RCC 7860 (cell line): ENCODE measurements at places on chromosomes 5 and 9.

DNA sequence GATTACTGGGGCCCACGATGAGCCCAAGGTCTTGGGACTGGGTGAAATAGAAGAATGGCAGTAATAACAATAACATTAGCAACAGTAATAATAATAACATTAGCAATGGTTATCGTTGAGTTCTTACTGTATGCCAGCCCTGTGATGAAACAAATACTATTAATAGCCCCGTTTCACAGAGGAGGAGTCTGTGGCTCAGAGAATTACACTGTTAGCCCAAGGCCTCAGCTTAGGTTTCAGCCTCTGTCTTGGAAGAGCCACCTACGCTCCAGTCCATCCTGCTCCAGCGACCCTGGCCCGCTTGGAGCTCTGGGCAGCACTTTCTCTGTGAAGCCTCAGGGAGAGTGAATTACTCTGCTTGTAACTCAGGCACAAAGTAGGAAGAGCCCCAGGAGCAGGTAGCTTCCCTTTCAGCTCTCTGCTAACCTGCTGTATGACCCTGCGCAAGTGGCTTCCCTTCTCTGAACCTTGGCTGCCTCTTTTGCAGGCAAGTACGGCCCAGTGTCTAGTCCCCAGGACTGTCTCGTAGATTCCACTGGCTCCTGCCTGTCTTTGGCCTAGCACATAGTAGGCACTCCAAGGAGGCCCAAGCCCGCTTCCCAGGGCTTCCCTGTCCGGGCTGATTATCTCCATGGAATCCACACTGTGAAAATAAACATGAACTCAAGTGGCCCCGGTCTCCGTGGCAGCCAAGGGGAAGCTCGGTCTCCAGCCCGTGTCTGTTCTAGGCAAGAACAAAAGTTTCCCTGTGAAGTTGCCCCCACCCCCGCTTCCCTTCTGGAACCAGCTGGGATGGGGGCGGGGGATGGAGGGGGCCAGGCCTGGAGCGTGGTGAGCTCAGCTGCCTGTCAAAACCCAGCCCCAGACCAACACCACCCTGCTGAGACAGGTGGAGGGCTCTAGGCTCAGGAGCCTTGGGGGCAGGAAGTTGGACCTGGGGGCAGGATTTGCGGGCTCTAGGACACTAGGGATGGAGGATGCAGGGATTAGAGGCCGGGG is 26.2 kb upstream of the LMX1B start:
- no peak for DNase-seq

DNA sequence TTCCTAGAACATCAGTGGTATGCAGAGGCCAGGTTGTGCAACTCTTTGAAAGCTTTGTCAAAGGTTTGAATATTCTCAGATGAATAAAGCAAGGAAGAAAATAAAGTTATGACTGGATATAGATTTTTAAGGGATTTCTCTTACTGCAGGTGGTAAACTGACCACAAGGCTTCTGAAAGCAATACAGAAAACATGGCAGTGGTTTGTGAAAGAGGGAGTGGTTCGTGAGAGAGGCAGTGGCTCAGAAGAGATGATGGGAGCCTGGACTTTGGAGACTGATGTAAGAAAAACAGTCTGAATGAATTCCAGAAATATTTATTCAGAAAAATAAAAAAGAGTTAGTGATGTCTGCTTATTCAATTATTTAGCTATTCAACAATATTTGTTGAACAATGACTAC is 380.4 kb upstream of the CTNND2 start:
- no peak for DNase-seq

DNA sequence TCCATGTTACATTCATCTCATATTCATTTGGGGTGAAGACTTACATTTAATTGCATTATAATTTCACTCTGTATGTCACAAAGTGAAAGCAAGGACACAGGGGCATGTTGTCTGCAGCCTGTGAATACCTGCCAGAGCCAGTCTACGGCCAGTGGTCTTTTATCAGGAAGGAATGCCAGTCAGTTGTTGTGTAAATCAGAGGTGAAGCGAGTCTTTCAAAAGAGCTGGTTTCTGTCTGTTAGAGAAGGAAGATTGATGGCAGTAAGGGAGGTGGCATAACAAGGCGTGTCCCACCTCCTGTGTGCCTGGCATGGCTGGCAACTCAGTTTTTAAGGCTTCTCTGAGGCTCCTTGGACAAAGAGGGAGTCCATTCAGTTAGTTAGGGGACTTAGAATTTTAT is 18.1 kb upstream of the SYK start:
- DNase-seq: no peak

DNA sequence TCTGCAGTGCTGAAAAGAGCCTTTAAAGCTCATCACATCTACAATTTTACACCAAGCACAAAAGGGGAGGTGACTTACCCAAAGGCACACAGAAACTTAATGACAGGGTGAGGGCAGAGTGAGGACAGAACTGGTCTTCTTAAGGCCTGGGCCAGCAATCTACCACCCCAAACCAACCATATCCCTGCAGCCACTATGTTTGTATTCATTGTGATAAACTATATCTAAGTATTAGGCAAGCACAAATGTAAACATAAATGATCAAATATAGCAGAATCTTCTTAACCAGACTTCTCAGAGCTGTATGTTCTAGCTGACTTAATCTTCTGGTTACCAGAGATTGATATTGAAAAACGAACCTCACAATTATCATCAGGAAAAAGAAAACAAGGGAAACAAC is 47.9 kb upstream of the RNF38 start:
- DNase-seq: no peak

- no peak for DNase-seq
Observed at GRCh38 chr9:21096172-21096900, 18.6 kb upstream of the IFNB1 start.

- DNase-seq: peak; percentile 50
Observed at GRCh38 chr5:132782101-132782500, 5.1 kb upstream of the SEPTIN8 start.

DNA sequence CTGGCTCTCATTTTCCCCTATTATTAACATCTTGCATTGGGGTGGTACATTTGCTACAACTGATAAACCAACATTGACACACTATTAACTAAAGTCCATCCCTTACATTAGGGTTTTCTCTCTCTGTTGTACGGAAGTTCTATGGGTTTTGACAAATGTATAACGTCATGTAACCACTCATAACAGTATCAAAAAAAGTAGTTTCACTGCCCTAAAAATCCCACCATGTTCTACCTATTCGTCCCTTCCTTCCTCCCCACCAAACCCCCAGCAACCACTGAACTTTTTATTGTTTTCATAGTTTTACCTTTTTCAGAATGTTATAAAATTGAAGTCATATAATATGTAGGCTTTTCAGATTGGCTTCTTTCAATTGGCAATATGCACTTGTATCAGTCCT is 40.1 kb downstream of the MLLT3 start:
- DNase-seq: no peak

GRCh38 chr9:89400403-89401116 is 82.3 kb downstream of the SECISBP2 start:
- no peak for DNase-seq

- no peak for DNase-seq
Observed at GRCh38 chr9:117696154-117696553, 8.0 kb upstream of the TLR4 start.

- no peak for DNase-seq
Observed at GRCh38 chr9:78573205-78573604, 276.3 kb downstream of the PSAT1 start.

DNA sequence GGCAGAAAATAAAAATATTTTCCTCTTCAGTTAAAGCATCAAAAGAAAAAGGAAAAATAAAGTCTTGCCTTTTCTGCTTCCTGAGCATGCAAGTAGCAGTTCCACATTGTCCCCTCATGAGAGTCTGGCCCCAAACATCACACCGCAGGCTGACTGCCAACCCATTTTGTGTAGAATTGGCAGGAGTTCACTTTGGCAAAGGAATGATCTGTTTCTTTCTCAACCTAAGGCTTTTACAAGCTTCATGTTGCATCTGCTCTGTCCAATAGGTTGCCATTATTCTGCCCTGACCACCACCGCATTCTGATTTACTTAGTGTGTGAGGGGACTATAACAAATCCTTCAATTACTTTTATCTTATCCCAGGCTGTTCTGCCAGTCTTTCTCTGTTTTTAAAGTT is 249.5 kb downstream of the ISL1 start:
- DNase-seq: no peak

DNA sequence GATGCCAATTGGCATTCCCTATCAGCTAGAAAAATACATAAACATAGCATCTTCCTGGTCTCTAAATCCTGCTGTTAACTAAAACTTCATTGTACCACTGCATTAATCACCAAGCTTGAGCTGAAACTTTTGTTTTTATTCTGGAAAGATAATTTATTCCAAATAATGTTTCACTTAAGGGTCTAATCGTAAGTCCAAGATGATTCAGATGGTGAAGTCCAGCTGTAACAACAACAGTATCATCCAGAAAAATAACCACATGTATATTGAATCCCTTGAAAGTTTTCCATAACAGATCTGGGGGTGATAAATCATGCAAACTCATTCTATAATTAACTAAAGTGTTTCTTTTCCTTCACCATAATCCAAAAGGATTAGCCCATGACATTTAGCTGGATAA is 23.9 kb downstream of the RORB start:
- no peak for DNase-seq

DNA sequence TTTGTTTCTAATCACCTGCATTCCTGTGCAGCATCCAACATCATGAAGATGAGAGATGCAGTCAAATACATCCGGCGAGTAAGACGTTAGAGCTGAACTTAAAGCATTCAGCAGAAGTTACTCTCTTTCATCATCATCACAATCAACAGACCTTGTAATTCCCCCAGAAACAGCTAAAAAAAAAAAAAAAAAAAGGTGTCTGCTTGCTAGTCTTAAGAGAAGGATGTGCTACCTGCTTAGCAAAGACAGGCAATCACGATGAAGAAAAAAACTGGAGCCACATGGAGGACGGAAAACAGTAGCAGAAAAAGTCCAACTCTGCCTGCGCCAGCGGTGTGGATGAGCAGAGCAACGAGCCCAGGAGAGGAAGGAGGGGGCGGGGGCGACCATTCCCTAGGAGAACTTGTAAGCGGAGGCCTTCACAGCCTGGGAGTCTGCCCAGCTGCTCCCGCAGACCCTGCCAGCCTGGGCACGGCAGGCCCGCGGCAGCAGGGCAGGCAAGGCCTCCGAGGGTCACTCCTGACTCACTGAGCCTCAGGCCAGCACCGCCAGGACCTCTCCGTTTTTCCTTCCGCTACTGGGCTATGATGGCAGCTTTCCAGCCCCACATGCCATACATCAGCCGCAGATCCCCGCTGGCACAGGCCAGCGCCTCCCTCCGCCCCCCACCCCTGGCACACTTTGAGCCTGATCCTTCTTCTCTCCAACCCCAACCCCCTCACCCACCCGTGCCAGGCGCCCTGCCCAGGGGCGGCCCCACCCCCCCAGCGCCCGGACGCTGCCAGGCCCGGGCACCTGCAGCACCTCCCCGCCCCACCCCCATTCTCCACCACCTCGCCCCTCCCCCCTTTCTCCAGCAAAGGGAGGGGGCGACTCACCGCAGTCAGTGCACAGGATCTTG is 1.4 kb downstream of the NRG2 start:
- DNase-seq: peak; percentile 69

DNA sequence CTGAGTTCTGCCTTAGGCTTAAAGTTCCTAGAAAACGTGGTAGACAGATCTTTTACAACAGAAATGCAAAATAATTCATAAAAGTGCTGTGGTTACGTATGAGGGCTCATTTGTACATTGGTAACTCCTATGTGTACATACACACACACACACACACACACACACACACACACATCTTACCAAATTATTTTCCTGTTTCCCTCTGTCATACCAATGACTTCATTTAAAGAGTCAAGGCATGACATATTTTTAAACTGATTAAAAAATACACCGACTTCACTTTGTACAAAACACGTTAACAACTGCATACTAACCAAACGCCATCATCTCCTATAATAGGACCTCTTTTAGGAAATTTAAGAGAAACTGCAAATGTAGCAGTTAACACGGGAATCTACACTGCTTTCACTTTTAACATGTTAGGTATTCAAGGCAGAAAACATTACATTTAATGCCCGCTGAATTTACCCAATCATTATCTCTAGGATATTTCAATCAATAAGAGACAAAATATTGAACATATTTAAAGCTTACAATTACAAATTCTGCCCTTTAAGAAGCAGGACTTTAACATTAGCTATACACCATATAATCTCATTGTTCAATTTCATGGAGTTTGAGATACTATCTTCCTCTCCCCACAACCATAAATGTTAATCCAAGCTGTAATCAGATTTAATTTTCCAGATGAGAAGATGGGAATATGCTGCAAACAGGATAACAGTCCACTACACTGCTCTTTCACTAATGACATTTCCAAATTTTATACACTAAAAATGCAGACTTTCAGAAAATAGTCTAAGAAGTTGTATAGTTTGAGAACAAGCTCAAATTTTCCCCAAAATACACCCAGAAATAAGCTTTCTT is 133.1 kb downstream of the DENND1A start:
- no peak for DNase-seq

- DNase-seq: peak; percentile 4
Observed at GRCh38 chr5:84248013-84248412, 136.7 kb downstream of the EDIL3 start.

GRCh38 chr5:112412346-112412745 is 6.7 kb downstream of the EPB41L4A start:
- DNase-seq: peak; percentile 57

GRCh38 chr9:92299116-92299515 is 5.6 kb upstream of the IARS1 start:
- no peak for DNase-seq

GRCh38 chr5:57332361-57332760 is 150.2 kb downstream of the ACTBL2 start:
- no peak for DNase-seq

GRCh38 chr5:9716838-9717281 is 86.7 kb upstream of the TAS2R1 start:
- peak; percentile 28 for DNase-seq

DNA sequence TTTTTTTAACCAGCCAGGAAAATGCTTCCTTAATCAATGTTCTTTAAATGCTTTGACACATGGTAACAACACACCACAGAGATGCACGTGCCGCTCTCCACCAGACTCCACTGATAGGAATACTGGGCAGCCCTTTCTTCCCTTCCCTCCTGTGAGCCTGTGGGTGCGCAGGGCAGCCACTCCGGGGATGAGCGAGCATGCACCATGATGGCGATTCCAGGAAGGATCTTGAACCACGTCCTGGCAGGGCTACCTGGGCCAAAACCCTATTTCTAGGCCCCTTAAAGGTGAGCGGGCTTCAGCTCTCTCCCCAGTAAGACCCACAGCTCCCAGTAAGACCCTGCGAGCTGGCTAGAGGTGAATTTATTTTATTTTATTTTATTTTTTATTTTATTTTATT is 128.2 kb downstream of the MVB12B start:
- DNase-seq: no peak

DNA sequence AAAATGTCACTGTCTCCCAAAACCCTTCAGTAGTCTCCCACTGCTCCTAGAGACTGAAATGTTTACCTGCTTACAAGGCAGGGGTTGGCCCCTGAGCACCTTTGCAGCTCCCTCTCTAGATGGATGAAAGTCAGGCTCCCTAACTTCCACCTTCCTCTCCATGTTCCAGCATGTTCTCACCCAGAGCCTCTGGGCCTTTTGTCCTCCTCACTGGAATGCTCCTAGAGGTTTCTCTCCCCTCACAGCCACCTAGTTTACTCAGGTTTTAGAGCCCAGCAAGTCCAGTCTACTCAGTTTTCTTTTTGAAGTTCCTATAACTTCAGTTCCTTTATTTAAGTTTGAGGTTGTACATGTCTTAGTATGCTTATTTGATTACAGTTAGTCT is 815 bp upstream of the URM1 start:
- no peak for DNase-seq

GRCh38 chr9:116656501-116656971 is 30.6 kb upstream of the TRIM32 start:
- DNase-seq: no peak
